Stimulated activated CD8-positive, alpha-beta memory T cell treated with anti-CD3 and anti-CD28 coated beads, Interleukin-7, amount 100 ng/mL, for 4 hours (primary cell): ENCODE measurements at places on chromosomes 5 and 9.

- DNase-seq, result no peak
These were observed 44.7 kb upstream of the DMAC1 start for GRCh38 chr9:7844242-7844641.

DNA sequence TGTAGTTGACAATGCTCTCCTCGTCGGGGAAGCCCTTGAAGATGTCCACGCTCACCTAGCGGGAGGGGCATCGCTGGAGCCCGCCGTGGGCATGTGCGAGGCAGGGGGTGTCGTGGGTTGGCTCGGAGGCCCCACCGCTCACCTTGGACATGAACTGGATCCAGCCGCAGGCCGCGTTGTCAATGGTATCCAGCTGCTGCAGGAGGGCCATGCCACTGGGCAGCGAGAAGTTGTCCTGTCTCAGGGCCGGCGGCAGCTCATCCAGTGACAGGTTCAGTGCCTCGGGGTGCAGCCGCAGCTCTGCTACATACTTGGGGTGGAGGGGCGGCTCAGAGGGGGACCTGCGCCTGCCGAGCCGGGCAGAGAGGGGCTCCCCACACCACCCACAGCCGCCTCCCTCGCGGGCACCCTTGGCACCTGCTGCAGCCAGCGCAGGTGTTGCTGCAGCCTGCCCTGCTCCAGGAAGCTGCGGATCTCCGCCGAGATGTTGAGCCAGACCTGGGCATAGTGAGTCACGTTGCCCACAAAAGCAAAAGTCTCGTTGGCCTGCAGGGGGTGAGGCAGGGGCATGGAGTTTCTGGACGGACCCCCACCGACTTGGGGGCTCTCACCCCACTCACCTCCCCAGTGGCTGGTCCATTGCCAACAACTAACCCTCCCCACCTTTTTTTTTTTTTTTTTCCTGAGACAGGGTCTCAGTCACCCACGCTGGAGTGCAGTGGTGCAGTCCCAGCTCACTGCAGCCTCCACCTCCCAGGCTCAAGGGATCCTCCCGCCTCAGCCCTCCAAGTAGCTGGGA is 9.1 kb downstream of the ABCA2 start:
- DNase-seq, result no peak

DNA sequence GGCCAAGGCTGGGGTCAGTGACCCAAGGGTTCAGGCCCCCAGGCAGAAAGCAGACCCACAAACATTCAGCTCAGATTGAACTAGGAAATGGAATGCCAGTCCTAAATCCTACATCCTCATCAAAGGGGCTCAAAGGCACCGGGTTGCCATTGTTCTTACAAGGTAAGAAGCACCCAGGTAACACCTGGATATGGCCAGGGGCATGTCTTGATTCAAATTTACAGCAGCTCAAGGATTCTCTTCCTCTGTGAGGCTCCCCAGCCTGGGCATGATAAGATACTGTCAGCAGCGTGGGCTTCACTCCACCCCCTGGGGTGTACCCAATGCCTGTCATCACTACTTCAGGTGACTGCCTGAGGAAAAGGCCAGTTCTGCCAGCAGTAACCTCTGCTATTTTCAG is 92.1 kb upstream of the FSTL4 start:
- no peak for DNase-seq

DNA sequence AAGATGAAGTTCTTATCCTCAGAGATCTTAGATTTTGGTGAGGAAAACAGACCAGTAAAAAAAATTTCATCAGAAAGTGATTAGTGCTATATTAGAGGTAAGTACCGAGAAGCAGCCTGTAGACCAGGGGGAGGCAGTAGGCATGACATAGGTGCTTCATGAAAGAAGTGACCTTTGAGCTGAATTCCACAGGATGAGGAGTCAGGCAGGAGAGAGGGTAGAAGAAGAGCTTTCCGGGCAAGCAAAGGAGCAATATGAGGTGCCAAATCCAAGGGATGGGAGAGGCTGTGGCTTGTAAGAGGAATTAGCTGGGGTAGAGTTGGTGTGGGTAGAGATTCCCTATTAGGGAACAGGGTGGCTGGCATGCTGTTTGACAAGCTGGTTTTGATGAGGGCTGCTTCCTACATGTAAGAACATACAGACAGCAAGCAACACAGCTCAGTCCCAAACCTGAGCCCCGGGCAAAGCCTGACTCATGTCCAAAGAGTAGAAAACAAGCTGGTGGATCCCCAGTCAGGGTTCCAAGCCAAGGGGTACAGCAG is 48.4 kb upstream of the PWWP2A start:
- no peak for DNase-seq

GRCh38 chr9:20227166-20227874 is 395.0 kb downstream of the MLLT3 start:
- DNase-seq, result no peak

- DNase-seq, result no peak
These were observed 116.7 kb downstream of the NR6A1 start for GRCh38 chr9:124654431-124654830.

DNA sequence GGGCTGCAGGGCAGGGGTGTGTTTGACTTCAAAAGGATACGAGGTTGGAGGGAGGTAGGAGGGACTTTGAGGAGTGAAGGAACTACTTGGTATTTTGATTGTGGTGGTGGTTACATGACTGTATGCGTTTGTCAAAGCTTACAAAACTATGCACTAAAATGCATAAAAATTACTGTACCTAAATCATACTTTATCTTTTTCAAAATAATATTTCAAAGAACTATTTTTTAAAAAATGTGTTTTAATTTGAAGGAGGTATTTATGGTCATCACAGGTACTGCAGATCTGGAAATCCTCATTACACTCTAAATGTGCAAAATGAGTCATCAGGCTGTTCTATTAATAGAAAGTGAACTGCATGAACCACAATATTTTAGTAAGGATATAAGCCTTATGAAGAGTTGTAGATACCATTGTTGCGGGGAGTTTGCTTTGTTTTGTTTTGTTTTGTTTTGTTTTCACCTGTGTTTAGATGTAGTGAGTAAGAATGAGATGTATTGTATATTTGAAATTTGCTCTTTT is 116.9 kb downstream of the ARRDC3 start:
- DNase-seq, result no peak

- no peak for DNase-seq
These were observed 106.9 kb downstream of the ROR2 start for GRCh38 chr9:91843093-91843492.

GRCh38 chr5:2387634-2388325 is 363.7 kb downstream of the IRX2 start:
- DNase-seq, result no peak

DNA sequence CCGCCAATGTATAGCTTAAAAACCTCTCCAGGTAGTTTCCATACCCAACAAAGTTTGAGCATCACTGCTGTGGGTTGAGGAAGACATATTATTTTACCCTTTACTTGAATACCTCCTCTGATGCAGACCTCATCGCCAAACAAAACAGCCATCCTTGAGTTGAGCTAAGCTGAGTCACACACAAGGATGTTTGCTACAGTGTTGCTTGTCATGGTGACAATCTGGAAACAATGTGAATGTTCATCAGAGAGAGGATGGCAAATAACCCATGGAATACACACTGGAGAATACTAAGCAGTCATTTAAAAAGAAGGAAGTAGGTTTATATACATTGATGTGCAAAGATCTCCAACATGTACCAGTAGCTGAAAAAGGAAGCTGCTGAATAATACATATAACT is 41.1 kb upstream of the TCF7 start:
- DNase-seq, result no peak

- DNase-seq, result no peak
These were observed 8.3 kb downstream of the RFX3 start for GRCh38 chr9:3517377-3518048.
